Aorta (tissue), 5 donors: ENCODE measurements at places on chromosomes 1 and 21.

DNA sequence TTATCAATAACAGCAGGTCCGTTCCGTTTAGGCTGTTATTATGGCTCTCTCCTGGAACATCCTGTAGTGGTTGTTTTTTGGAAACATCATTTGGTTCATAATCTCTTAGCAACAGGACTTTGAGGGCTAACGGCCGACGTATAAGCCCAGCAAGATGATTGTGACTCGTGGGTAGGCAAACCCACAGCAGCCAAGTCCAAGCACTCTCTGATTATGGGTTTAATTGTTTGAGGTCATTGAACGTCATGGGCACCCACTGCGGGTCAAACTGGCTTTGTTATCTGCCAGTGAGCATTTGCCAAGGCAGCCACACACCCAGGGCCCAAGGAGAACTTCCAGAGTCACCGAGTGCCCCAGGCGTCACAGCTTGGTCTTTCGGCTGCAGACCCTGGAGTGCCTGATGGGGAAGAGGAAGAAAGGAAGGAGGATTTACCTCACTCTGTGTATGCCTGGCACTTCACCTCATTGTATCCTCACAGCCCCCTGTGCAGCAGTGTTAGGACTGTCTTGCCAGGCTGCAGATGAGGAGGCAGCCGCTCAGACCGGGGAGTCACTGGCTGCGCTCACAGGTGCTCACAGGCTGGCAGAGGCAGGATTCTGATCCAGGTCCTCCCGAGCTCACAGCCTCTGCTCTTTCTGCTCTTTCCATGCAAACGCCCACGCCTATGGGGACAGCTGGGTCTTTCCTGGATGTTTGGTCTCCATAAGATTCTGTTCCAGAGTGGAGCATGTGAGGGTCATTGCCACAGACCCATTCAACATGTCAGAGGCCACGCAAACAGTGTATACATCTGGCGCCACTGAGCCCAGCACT, 30.8 kb upstream of the EPS8L3 start:
- DNase-seq, result peak; percentile 61
- H3K27ac ChIP-seq, result no peak overlapping the region
- no peaks in the 10 kb centered on the region for H3K4me1 ChIP-seq
- H3K4me3 ChIP-seq, result no peak overlapping the region

DNA sequence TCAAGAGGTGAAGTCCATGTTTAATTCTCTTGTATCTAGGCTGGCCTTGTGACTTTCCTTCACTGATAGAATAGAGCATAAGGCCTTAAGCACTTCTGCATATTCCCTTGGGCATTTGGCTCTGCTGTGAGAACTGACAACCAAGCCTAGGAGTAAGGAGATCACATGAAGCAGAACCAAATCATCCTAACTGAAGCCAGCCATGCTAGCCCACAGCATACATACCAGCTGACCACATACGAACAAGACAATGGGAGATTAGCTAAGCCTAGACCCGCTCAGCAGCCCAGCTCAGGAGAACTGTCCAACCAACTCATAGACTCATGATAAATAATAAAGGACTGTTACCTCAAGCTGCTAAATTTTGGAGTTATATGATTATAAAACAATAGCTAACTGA, 114.6 kb upstream of the NEK7 start:
- no peaks in the 10 kb centered on the region for H3K27me3 ChIP-seq
- H3K4me3 ChIP-seq, result no peak overlapping the region
- no peak for DNase-seq
- no peak overlapping the region for H3K27ac ChIP-seq
- H3K4me1 ChIP-seq, result no peaks in the 10 kb centered on the region

- H3K27ac ChIP-seq, result no peak overlapping the region
- H3K4me1 ChIP-seq, result no peaks in the 10 kb centered on the region
- no peak overlapping the region for H3K4me3 ChIP-seq
Measured at GRCh38 chr1:111894497-111894896, 95.0 kb downstream of the KCND3 start.

DNA sequence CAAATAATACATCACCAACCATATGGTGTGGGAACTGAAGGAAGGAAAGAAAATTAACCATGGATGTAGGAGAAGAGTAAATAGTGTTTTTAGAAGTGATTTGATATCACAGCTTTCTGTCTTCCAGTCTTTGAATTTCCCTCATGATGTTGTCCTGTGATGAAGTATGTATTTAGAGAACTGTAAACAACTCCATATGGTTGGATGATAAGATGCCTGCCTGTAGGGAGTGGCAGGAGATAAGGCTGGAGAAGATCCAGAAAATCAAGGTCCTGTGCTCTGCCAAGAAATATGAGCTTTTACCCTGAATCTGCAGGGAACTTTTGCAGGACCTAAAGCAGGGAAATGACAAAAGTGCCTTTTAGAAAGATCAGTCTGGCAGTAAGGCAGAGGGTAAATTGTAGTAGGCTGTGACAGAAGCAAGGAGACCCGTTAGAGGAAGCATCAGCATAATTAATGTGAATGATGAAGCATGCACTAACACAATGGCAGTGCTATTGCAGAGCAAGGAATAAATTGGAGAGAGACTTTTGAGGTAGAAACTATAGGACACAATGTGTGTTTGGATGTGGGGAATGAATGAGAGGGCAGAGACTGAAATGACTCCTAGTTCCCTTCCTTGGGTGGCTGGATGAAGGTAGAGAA, 21.9 kb downstream of the CEPT1 start:
- peaks cover 2% of the 10 kb centered on the region for H3K36me3 ChIP-seq
- no peak overlapping the region for H3K4me3 ChIP-seq
- H3K27ac ChIP-seq, result no peak overlapping the region
- DNase-seq, result no peak
- no peaks in the 10 kb centered on the region for H3K27me3 ChIP-seq

DNA sequence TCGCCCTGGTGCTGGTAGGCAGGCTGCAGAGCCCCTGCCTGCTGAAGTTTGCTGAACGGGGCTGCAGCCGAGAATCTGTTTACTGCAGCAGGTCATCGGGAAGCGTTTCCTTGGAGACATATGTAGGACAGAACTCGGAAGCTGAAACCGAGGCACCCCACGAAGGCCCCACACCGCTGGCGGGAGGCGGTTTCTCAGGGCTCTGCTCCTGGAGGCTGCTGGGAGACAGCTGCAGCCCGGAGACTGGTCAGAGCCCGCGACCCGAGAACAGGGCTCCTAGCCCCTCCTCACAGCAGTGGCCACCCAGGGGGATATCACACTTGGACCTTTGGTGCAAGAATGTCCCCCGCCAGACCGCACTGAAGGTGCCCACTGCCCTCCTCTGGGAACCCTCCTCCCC, 12.7 kb upstream of the PLCH2 start:
- no peaks in the 10 kb centered on the region for H3K4me1 ChIP-seq
- no peaks in the 10 kb centered on the region for H3K36me3 ChIP-seq
- no peak overlapping the region for H3K27ac ChIP-seq
- H3K4me3 ChIP-seq, result no peak overlapping the region
- H3K27me3 ChIP-seq, result no peaks in the 10 kb centered on the region
- no peak for DNase-seq

DNA sequence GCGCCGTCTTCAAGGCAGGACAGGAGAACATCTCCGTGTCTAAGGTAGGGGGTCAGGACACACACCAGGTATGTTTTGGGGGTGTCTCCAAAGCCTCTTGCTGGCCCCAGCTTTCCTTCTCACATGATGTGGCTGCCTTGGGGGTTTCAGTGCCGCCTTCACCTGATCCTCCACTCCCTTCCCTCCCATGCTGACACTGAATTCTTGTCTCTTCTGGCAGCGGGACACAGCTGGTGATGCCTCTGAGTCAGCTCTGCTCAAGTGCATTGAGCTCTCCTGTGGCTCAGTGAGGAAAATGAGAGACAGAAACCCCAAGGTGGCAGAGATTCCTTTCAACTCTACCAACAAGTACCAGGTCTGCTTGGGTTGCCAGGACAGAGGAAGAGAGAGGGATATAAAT, 13.5 kb downstream of the ATP1A2 start:
- H3K27me3 ChIP-seq, result no peaks in the 10 kb centered on the region
- peaks cover 6% of the 10 kb centered on the region for H3K4me1 ChIP-seq
- peak overlapping the region; percentile 9 for H3K27ac ChIP-seq
- H3K4me3 ChIP-seq, result no peak overlapping the region
- H3K36me3 ChIP-seq, result peaks cover 7% of the 10 kb centered on the region
- DNase-seq, result no peak

GRCh38 chr21:18026359-18026758, 207.2 kb upstream of the C21orf91 start:
- DNase-seq, result no peak
- H3K4me1 ChIP-seq, result no peaks in the 10 kb centered on the region
- no peaks in the 10 kb centered on the region for H3K27me3 ChIP-seq
- no peak overlapping the region for H3K4me3 ChIP-seq
- no peaks in the 10 kb centered on the region for H3K36me3 ChIP-seq

GRCh38 chr1:91891969-91892368, 6.0 kb upstream of the TGFBR3 start:
- no peaks in the 10 kb centered on the region for H3K4me1 ChIP-seq
- H3K4me3 ChIP-seq, result no peak overlapping the region
- H3K27ac ChIP-seq, result no peak overlapping the region
- H3K27me3 ChIP-seq, result no peaks in the 10 kb centered on the region

DNA sequence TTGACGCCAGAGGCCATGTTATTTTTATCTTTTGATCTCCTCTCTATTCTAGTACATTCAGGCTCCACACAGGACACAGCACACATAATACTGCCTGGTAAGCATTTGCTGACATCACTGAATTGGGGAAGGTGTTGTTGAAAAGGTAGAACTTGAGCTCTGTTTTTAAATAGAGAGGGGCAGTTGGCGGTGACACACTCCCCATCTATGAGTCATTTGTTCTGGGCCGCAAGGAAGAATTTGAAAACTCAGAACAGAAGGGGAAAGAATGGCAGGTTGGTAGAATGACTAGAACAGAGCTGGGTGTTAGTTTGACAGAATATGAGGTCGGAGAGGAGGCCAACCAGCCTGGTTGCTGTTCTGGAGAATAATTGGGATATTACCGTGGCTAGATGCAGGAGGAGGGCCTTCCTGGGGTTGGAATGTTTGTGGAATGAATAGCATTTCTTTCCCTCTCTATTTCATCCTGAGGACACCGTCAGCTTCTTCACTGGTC, 52.1 kb upstream of the ERRFI1 start:
- no peak for DNase-seq
- peak overlapping the region; percentile 84 for H3K27ac ChIP-seq
- no peaks in the 10 kb centered on the region for H3K36me3 ChIP-seq
- H3K4me3 ChIP-seq, result no peak overlapping the region
- peaks cover 2% of the 10 kb centered on the region for H3K4me1 ChIP-seq
- no peaks in the 10 kb centered on the region for H3K27me3 ChIP-seq

GRCh38 chr1:12035312-12035711, 16.0 kb downstream of the MIIP start:
- no peaks in the 10 kb centered on the region for H3K27me3 ChIP-seq
- no peak for DNase-seq
- no peak overlapping the region for H3K27ac ChIP-seq
- H3K36me3 ChIP-seq, result no peaks in the 10 kb centered on the region
- H3K4me1 ChIP-seq, result no peaks in the 10 kb centered on the region

GRCh38 chr21:33884376-33885171, 31.0 kb downstream of the ATP5PO start:
- no peaks in the 10 kb centered on the region for H3K27me3 ChIP-seq
- no peak overlapping the region for H3K4me3 ChIP-seq
- H3K4me1 ChIP-seq, result no peaks in the 10 kb centered on the region
- H3K36me3 ChIP-seq, result no peaks in the 10 kb centered on the region
- DNase-seq, result peak; percentile 14

GRCh38 chr1:158053276-158053675, 59.8 kb downstream of the KIRREL1 start:
- H3K4me1 ChIP-seq, result peaks cover 7% of the 10 kb centered on the region
- H3K4me3 ChIP-seq, result no peak overlapping the region
- H3K27ac ChIP-seq, result no peak overlapping the region
- no peak for DNase-seq
- H3K27me3 ChIP-seq, result no peaks in the 10 kb centered on the region
- H3K36me3 ChIP-seq, result no peaks in the 10 kb centered on the region

DNA sequence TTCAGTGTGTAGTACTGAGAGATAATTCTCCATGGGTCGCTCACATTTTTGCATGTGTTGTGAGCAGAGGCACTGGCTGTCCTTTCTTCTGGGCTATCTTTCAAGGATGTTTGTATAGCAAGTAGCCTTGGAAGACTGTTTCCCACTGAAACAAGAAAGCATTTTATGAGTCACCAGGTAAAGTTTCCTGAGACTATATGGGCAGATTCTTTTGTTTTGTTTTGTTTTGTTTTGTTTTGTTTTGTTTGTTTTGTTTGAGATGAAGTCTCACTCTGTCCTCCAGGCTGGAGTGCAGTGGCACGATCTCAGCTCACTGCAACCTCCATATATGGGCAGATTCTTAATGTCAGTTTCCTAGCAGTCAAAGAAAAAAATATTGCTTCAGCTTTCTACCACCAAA, 912.6 kb downstream of the TTLL7 start:
- no peak overlapping the region for H3K4me3 ChIP-seq
- H3K27me3 ChIP-seq, result no peaks in the 10 kb centered on the region
- H3K36me3 ChIP-seq, result no peaks in the 10 kb centered on the region

DNA sequence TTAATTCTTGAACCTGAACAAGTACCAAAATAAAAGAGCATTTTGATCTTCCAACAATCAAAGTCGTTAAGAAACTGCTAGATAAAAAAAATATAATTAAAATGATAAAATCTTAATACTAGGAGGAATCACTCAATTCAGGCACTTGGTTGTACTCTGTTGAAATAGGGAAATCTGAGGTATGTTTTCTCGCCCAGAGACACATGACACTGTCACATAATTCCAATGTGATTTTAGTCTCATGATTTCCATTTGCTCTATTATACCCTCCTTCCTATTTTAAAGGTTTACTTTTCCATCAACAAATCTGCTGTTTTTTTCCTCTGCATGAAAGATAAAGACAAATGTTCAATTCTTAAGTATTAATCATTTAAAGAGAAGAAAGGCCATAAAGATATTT, 97.6 kb downstream of the ZZZ3 start:
- no peak overlapping the region for H3K4me3 ChIP-seq
- no peak overlapping the region for H3K27ac ChIP-seq
- H3K36me3 ChIP-seq, result peaks cover 2% of the 10 kb centered on the region
- no peaks in the 10 kb centered on the region for H3K27me3 ChIP-seq
- H3K4me1 ChIP-seq, result no peaks in the 10 kb centered on the region
- DNase-seq, result no peak

- DNase-seq, result no peak
- no peak overlapping the region for H3K4me3 ChIP-seq
- no peaks in the 10 kb centered on the region for H3K27me3 ChIP-seq
- no peak overlapping the region for H3K27ac ChIP-seq
- H3K36me3 ChIP-seq, result no peaks in the 10 kb centered on the region
Measured at GRCh38 chr21:41147979-41148355, 20.0 kb upstream of the BACE2 start.

DNA sequence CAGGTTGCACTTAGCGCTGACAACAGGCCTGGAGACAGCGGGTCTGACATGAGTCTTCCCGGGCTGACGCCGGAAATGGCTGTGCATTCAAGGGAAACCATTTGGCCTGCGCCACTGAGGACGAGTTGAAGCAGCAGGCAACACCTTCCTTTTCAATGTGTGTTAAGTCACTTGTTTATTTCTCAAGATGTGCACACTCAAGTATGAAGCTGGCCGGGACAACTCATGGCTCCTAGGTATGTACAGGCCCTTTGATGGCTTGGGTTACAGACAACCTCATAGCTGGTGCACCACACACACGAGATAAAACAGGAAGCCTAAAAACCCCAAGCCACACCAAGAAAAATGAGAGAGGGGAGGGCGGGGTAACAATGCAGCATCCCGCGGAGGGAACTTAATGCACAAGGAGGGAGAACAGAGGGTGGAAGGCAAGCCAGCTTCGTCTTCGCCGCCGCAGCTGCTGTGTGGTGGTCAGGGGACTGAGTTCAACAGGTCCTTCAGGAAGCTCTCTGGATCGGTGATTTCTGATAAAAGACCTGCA, 118.0 kb upstream of the IFFO2 start:
- no peaks in the 10 kb centered on the region for H3K27me3 ChIP-seq
- DNase-seq, result peak; percentile 45
- no peak overlapping the region for H3K27ac ChIP-seq
- no peaks in the 10 kb centered on the region for H3K4me1 ChIP-seq
- peaks cover 11% of the 10 kb centered on the region for H3K36me3 ChIP-seq
